ENCODE measurements at places on chromosomes 1 and 21. TPM values are rescaled to one million over a fixed set of nuclear protein-coding genes. Genes with fewer than 3 reads are reported as not detected.

- peak; percentile 79 for DNase-seq
Measured at GRCh38 chr1:166839600-166840308, 479 bp downstream of the POGK start.

- DNase-seq: no peak
Measured at GRCh38 chr1:179082999-179083335, 1.1 kb downstream of the TOR3A start.

- no peak for DNase-seq
Measured at GRCh38 chr1:3257788-3258187, 188.8 kb downstream of the PRDM16 start.

DNA sequence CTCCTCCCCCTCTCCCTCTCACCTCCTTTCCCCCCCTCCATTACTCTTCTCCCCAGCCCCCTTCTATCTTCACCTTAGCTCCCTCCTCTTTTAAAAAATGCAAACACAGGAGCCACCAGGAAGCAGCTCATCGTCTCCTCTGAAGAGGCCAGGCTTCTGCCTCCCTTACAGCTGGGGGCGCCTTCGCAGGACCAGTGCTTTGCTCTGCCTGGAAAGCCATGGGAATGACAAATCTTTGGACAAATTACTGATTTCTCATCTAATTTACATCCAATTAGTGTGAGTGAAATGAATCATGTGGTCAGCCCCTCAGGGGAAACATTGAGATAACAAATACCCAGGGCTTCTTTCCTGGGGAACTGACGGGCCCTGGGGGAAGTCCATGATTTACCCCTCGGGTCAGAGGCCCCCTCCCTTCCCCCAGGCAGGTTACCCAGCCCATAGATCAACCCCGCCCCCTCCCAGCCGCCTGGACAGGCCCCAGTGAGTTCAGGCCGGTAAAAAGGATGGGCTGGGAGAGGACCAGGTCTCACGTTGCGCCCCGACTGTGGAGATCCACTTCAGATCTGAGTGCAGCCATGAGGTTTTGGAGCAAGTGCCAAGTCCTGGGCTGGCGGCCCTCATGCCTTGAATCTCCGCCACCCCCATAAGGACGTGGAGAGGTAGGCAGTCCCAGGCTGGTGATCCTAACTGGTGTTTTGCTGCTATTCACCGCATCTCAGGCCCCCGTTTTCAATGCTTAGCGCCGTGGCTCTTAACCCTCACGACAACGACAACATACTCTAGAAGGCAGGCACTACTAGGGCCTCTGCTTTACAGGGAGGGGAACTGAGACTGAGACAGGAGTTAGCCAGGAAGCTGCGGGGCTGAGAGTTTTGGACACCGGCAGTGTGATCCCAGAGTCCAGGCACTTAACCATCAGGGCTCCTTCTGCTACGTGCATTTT lies 300.8 kb downstream of the RRAGC start:
- DNase-seq: no peak

DNA sequence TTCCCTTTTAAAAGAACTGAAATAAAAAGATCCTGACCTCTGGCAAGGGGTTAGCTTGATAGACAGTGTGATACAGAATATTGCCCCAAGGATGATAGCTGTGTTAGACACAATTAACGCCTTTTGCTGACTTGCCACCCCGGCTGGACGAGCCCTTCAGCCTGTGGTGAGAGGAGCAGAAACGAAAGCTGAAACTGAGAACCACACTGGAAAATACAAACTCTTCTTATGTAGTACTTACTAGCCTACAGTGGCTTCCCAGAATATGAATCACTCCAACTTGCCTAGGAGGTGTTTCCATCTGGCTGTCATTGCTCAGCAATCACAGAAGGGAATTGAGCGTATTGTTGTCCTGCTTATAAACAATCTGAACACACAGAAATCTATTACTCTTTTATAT lies 22.9 kb downstream of the SAMSN1 start:
- DNase-seq: no peak

OR2T3 gene
- total RNA-seq: not detected
